ENCODE measurements at places on chromosomes 6 and 20.

DNA sequence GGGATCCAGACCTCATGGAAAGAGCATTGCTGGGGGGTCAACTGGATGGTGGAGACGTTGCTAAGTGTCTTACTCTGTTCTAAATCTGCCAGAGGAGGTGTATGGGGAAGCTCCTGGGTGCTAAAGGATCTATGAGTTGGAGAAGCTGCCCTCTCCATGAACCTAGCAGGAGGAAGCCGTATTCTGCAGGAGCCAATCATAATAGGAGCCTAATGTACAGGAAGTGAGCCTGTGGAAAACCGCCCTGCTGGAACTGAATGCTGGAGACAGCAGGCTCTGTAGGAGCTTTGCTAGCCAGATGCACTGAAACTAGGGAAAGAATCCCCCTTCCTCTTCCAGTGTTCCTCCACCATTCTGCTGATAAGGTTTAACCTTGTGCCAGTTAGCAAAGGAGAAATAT is 10.9 kb downstream of the CASP8AP2 start:
- no peak for DNase-seq

DNA sequence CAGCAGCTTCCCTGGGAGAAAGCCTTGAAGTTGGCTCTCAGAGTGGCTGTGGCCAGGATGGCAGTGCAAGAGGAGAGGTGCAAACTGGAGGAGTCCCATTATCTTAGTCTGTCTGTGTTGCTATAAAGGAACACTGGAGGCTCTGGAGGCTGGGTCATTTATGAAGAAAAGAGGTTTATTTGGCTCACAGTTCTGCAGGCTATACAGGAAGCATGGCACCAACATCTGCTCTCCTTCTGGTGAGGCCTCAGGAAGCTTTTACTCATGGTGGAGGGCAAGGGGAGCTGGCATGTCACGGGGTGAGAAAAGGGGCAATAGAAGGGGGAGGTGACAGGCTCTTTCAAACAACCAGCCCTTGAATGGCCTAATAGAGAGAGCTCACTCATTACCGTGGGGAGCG is 47.1 kb downstream of the PSMG4 start:
- no peak for DNase-seq

GRCh38 chr6:168799067-168799466 is 358.1 kb downstream of the SMOC2 start:
- no peak for DNase-seq

DNA sequence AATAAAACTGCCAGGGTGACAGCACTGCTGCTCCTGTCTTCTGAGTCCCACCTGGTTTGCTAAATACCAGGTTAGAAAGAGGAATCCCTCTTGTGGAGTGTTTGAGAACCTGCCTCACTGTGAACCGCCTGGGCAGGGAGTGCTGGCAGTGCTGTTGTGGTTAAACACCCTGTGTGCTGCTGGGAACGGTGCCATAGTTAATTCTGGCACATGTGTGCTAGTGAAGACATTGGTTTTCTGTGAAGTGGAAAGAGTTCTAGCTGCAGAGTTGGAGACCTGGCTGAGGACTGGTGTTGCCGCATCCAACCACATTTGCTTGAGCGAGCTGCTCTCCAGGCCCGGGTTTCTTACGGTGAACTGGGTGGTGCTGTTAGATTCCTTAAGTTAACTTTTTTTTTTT is 72.7 kb downstream of the IGF2R start:
- DNase-seq, result no peak

GRCh38 chr6:161319231-161319630 is 45.4 kb upstream of the AGPAT4 start:
- DNase-seq, result no peak

DNA sequence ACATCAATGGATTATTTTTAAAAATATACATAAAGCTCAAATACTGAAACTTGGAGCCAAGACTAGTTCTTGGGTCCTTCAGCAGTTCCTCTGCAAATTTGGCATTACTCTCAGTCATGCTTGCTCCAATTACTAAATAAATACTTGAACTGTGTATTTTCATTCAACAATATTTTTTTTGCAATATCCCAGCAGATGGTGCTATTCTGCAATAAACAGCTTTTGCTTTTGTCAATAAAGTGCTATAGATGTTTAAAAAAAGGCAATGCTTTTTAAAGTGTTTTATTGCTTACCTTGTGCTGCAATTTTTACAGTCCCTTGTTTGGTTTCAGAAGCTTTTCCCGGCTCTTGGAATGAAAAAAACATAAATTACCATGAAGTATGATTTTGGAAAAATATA is 243.4 kb downstream of the TRDN start:
- no peak for DNase-seq

GRCh38 chr20:16216227-16216913 is 356.9 kb downstream of the KIF16B start:
- DNase-seq, result no peak

DNA sequence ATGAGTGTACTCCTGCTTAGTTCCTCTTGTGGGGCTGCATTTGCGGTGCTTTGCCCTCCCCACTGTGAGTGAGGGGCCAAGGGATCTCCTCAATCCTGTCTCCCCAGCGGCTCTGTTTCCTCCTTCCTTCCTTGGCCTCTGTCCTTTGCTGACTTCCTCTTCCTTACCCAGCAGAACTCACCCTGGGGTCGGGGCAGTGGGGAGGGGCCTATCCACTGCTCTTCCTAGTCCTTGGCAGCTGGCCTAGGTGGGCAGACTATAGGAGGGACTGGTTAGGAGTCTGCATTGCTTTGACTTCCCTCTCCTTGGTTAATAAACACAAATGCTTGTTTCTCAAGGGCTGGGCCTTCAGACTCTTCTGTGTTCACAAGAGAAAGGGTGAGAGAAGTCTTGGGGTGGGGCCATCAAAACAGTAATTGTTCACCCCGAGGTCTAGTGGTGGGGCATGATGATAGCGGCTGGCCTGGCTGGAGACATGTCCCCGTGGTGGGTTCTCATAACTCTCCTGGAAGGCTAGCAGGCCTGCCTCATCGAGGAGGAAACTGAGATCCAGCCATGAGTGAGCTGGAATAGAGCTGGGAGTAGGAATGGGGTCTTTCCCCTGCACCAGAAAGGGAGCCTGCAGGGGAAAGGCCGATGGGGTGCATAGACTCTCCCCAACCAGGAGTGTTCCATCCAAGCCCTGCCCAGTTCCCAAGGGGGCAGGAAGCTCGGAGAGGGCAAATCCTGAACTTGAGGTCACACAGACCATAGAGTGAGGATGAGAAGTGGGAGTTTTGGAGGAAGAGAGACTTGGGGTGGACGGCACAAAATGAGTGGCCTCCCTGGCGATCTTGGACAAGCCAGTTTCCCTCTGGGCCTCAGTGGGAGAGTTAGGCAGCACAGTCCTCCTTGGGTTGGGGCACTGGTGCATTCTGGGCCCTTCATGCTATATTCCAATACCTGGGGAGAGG is 12.7 kb downstream of the FAM110A start:
- no peak for DNase-seq

- no peak for DNase-seq
These were observed 43.3 kb downstream of the VAPB start for GRCh38 chr20:58432186-58432954.

DNA sequence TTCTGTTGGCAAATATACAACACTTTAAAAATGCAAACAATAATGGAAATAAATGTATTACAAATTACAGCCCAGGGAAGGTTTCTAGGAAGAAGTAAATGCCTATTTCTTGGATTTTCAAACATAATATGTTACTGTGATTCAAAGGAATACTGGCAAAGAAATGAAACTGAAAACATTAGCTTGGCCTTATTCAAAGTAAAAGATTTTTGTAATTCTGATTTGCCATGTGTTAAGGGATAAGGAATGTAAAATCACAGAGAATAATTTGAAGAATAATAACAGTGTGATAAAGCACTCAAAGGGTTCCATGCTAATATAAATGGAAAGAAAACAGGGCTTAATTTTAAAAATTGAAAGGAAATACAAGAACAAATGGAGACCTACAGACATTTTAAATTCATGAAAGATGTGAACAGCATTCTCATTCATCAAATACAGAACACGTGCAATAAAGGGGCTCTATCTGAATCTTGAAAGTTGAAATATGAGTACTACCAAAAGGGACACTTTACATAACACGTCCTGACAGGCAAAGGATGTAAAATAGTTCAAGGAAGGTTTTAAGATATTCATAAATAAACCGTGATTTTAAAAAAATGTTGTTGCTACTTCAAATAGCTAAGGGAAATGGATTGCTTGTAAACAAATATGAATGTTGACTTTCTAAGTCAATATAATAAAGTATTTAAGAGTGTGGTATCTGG is 138.1 kb downstream of the RFPL4B start:
- no peak for DNase-seq

DNA sequence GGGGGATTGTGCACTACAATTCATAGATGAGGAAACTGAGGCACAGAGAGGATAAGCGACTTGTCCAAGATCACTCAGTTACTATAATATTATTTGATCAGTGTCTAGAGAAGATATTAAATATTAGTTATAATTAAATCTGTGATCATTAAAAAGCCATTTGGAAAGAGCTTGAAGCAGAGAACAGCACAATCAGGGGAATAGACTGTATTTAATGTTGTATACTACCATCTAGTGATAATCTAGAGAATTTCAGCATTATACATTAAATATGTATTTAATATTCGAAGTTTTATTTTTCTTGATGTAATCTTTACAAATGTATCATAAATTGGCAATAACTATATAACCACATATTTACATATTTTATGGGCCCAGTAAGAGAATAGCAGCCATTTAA is 20.1 kb upstream of the MTCL3 start:
- DNase-seq, result no peak

All from activated T-helper 1 cell treated with anti-CD3 and anti-CD28 coated beads, Interleukin-2, amount 50 U/mL, for 16 hours (primary cell).